ENCODE measurements at places on chromosomes 11 and 22.

- DNase-seq = no peak
These were observed 15.0 kb downstream of the INCENP start for GRCh38 chr11:62138630-62139425.

DNA sequence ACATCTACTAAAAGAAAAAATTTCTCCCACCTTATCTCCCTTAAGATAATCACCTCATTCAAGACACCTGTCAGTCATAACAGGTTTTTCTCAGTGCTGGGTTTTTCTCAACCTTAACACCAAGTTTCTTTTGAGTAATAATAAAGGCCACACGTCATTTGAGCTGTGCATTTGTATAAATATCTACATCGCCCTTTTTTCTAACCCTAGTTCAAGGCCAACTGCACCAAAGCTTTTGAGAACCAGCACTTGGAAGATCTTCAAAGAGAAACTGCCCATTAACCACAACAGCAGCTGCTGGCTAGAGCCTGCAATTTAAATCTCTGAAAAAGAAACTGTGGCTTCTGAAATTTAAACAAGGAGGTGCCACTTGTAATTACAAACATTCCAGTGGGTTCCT, 6.9 kb downstream of the CADM1 start:
- DNase-seq = no peak

DNA sequence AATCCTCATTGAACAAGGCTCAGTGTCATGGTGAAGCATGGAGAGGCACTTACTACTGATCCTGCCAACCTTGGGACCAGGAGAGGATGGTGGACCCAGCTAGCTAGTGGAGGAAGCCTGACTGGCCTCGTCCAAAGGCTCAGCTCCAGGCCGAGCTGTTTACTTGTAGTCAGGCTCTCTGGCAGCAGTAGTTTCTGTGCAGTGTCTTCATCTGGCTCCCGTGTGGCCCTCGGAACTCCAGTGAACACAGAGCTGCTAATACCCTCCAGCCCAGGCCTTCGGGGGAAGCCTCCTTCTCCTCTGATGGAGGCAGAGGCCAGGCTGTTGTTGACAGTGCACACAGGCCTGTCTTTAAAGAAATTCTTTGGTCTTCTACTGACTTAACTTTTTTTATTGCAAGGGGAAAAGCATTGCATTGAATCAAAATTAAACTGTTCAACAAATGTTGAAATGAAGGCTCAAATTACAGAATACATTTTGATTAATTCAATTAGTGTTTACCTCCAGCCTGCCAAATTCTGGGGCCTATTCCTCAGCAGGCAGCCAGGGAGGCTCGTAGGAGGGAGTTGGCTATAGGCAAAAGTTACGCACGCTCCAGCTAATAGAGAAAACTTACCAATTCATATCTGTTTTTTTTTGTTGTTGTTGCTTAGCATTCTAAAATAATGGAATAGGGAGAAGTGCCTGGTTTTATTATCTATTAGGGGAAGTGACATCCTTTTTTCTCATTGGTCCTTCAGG, 18.8 kb downstream of the PPFIBP2 start:
- DNase-seq = no peak

GRCh38 chr11:69393178-69393832, 88.2 kb upstream of the LINC01488 start:
- no peak for DNase-seq

- no peak for DNase-seq
These were observed 32.1 kb upstream of the ACR start for GRCh38 chr22:50705851-50706351.

DNA sequence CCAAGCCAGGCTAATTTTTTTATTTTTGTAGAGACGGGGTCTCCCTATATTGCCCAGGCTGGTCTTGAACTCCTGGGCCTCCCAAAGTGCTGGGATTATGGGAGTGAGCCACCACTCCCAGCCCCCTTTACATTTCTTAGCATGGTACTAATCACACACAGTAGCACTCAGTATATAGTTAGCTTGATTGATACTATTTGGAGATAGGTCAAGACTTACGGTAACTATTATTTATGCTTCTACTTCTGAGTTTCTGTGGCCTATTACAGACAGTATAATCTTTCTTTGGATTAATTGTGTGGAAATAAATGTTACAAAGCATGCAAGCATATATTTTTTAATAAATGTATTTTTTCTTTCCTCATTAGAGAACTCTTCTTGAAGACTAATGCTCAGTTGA, 192.2 kb downstream of the UVRAG start:
- no peak for DNase-seq

DNA sequence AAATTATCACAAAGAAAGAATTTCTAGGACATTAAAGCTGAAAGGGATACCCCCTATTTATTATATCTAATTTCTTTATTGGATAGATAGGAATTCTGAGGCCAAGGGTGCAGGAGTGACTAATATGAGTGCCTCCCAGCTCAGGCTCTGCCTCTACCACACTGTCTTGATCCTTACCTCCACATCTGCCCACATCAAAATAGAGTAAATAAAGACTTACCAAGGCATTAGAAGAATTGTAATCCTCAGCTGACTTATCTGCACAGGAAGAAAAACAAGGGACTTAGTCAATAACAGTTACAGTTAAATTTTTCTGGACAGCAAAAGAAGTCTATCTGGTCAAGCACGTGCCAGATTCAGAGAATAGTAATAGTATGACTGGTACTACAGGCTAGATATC, 72.6 kb upstream of the GDPD4 start:
- no peak for DNase-seq

- no peak for DNase-seq
These were observed 2.0 kb upstream of the KMT5B start for GRCh38 chr11:68215087-68215445.

DNA sequence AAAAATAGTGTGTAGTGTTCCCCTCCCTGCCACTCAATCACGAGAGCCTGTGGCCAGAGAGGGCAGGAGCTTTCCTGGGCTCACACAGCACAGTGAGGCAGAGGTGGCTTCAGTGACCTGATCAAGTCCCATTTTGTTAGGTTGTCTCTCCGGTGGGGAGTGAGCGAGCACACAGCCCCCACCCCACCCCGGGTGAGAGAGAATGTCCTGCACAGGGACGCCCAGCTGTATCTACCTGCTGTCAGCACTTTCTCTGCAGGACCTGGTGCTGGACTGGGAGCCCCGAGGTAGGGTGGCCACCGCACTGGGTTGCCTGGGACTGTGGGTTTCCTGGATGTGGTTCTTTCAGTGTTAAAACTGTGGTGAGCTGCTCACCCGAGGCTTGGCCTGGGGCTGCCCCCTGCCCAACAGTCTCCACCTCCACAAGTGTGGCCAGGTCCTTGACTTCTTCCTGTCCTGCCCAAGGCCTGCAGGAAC, 6.1 kb downstream of the CAPN5 start:
- no peak for DNase-seq

DNA sequence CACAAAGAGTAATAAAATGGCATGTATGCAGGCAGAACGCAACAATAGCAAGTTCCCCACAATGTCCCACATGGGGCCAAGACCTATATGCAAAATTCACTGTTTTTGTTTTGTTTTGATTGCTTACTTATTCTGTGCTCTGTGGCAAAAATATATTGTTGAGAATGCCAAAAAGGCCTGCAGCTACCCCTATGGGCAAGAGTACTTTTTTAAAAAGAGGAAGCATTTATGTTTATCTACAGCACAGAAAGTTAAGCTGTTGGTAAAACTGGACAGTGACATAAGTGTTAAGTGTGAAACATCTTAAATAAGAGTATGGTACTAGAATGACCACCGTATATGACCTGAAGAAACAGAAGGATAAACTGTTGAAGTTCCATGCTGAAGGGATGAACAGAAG, 301.9 kb upstream of the ZC3H12C start:
- no peak for DNase-seq

- no peak for DNase-seq
These were observed 674.5 kb downstream of the BRD1 start for GRCh38 chr22:49152939-49153770.

- DNase-seq = no peak
These were observed 32.5 kb downstream of the PAK1 start for GRCh38 chr11:77441426-77441825.

DNA sequence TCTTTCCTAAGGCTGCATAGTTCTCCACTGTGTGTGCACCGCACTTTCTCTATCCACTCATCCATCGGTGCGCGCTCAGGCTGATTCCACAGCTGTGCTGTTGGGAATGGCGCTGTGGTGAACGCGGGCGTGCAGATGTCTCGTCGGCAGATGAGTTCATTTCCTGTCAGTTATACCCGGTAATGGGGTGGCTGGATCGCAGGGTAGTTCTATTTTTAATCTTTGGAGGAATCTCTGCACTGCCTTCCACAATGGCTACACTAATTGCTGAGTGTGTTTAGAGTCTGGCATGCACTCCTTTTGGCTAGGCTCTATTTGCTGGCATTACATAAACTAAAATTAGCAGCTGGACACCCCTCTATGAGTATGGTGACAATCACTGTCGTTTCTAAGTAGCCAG, 27.9 kb upstream of the KRTAP5-7 start:
- DNase-seq = no peak

- DNase-seq = no peak
These were observed 881.2 kb downstream of the OPCML start for GRCh38 chr11:132650969-132651720.

DNA sequence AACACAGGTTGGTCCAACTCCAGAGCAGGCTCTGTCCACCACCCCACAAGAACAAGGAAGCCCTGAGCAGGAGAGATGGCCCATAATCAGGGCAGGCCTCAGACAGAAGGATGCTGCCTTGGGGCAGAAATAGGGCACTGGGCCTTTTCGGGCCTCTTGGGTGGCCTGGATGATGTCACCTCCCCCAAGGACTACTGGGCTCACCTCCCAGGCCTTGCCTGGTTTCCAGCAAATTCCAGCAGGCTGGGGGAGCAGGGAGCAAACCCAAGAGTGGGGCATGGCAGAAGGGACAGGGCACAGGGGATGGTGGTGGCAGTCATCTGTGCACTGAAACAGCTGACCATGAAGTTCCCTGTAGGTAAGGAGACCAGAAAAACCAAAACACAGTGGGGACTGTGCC, 5.3 kb upstream of the NAA40 start:
- peak; percentile 58 for DNase-seq

DNA sequence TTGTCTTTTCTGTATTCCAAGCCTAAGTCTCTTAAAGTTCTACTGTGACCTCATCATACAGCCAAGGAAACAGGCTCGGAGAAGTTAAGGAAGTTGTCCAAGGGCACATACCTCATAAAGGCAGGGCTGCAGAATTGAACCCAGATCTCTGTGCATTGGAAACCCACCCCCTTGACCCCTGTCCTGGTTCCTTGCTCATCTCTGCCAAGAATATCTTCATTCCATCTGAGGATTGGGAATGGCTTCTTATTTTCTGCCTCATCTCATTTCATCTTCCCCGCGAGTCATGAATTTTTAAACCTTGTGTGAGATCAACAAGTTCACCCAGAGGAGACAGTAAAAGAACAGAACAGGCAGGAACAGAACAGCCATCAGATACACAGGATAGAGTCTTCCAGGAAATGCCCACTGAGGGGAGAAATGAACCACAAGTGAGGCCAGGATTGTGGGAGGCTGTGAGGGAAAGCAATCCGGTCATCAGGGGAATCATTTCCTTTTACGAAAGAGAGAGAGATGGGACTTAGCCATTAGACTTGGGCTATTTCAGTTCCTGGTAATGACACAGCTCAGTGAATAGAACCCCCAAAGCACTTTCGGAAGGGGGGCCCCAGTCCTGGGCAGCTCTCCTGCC, 34.4 kb upstream of the LRRC10B start:
- no peak for DNase-seq

GRCh38 chr11:95829580-95830259, 39.4 kb downstream of the CEP57 start:
- DNase-seq = no peak

GRCh38 chr11:7552666-7553065, 38.9 kb downstream of the PPFIBP2 start:
- no peak for DNase-seq

GRCh38 chr11:101848262-101848661, 66.5 kb upstream of the CEP126 start:
- no peak for DNase-seq

DNA sequence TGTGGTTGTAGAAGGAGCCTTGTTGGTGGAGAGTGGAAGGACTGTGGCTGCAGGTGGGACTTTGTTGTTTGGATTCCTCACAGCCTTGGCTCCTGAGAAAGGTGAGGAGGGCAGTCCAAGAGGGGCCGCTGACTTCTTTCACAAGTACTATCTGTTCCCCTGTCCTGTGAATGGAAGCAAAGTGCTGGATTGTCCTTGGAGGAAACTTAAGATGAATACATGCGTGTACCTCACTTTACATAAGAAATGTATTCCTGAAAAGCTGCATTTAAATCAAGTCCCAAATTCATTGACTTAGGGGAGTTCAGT, 2.4 kb downstream of the FUT4 start:
- no peak for DNase-seq

GRCh38 chr11:114260483-114260882, 35.7 kb upstream of the NNMT start:
- no peak for DNase-seq

DNA sequence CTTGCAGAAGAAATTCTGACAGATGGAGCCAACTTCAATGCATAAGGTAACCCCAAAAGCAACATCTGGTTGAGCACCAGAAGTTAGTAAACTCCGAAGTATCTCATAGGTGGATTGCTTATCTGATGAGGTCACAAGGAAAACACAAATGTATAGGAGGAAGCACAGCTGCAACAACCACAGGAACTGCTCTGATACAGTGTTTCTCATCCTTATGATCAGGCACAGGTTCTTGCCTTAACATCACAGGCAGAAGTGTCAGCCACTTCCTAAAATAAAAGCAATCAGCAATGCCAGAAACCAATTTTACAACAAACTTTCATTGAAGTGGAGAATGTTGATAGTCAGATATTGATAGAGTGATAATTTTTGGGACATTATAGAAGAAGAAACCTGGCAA, 530.3 kb upstream of the FAT3 start:
- no peak for DNase-seq

DNA sequence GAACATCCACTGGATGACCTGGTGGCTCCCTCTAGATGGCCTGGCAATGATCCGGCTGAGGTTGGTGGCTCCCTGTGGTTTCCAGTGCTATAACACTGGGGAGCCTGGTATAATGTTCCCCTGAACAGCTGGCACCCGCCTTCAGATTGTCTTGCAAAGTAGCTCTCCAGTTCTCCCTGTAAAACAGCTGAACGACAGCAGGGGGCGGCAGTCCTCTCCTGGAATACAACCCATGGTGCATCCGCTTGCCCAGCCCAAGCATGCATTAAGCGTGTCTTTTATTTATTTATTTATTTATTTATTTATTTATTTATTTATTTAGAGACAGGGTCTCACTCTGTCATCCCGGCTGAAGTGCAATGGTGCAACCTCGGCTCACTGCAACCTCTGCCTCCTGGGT, 258.9 kb downstream of the BUD13 start:
- no peak for DNase-seq

- no peak for DNase-seq
These were observed 14.0 kb downstream of the CFAP300 start for GRCh38 chr11:102061276-102061675.

GRCh38 chr22:40178417-40179409, 988 bp downstream of the TNRC6B start:
- peak; percentile 68 for DNase-seq

GRCh38 chr11:76173663-76174062, 32.6 kb downstream of the WNT11 start:
- DNase-seq = no peak

- DNase-seq = no peak
These were observed 1167.6 kb downstream of the JRKL start for GRCh38 chr11:97557399-97557798.

- no peak for DNase-seq
These were observed 108.5 kb upstream of the BID start for GRCh38 chr22:17882727-17883126.

Measured in SJSA1 (cell line).